ENCODE measurements at places on chromosomes 13 and 19. TPM values are rescaled to one million over a fixed set of nuclear protein-coding genes. Genes with fewer than 3 reads are reported as not detected.

- DNase-seq: peak; percentile 90
These were observed 15.5 kb downstream of the KASH5 start for GRCh38 chr19:49403404-49404187.

DNA sequence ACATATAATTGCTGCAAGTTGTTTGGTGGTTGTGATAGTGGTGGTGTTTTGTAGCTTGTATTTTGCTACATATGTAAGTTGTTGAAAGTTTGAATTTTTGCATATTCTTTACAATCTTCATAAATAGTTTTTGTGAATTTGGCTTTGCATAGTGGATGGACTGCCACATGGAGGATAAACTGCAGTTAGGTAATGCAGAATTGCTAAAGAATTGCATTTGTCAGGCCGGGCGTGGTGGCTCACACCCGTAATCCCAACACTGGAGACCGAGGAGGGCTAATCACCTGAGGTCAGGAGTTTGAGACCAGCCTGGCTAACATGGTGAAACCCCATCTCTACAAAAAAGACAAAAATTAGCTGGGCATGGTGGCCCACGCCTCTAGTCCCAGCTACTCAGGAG is 111.9 kb downstream of the ZAR1L start:
- no peak for DNase-seq

DNA sequence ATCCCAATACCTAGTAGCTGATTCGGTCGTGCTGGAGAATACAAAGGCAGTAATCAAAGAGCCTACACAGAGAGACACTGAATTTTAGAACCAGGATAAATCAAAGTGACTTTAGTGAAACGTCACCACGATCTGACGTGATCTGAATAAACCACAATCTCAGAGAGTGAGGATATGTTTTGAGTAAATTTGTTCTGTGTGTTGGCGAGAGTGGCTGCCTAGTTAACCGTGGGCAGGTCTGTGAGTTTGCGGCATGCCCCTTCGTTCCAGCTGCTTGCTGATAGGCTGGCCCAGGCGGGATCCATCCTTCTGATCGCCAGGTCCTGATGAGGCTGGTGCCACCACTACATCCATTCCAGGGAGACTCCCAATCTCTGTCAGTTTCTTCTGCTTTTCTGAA is 40.4 kb downstream of the LRCH1 start:
- no peak for DNase-seq

DNA sequence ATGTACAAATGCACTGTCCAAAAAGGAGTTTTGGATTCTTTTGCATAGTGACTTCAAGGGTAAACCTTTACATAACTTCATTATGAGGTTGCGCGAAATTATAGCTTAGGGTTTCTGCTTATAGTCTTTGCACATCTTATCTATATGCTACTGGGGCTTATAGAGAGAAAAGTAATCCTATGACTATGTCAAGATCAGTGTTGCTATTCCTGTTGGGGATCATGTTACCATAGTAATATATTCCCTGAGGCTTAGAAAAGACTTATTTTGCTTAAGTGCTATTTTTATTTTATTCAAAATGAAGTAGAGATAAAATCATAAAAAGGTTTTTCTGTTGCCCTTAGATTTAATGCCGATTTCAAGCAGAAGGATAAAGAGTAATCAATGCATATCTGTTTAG is 14.7 kb upstream of the POSTN start:
- no peak for DNase-seq

DNA sequence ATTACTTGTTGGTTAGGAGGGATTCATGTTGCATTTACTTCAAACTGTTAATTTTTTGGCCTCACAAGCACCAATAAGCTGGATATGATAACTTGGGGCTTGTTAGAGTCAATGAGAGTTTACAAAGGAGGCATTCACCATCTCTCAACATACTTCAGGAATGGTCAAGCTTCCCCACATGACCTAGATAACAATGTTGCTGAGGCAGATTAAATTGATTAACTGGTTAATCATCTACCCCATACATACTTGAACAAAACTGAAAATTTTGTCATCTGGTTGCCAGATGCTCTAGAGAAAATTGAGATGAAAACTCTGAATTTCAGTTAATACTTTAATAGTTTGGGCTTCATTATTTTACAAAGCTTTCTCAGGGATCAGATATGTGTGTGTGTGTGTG is 43.0 kb upstream of the UBL3 start:
- no peak for DNase-seq

DNA sequence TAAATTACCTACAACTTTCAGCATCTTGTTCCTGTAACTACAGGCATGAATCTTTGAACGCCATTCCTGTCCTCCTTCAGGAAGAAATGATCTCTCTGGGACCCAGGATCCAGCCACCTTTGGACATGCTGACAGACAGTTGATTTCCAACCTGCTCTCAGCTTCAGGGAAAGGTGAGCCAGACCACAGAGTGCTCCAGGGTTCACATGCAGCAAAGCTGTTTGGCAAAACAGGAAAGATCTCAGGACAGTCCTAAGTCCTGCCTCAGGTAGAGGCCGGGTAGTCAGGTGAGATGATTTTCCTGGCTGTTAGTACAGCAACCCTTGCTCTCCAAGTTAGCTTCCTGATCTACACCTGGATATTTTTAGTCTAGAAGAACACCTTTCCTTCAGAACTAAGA is 9.1 kb downstream of the SLC15A1 start:
- no peak for DNase-seq

- no peak for DNase-seq
These were observed 19.4 kb upstream of the DHRS12 start for GRCh38 chr13:51823359-51823758.

DNA sequence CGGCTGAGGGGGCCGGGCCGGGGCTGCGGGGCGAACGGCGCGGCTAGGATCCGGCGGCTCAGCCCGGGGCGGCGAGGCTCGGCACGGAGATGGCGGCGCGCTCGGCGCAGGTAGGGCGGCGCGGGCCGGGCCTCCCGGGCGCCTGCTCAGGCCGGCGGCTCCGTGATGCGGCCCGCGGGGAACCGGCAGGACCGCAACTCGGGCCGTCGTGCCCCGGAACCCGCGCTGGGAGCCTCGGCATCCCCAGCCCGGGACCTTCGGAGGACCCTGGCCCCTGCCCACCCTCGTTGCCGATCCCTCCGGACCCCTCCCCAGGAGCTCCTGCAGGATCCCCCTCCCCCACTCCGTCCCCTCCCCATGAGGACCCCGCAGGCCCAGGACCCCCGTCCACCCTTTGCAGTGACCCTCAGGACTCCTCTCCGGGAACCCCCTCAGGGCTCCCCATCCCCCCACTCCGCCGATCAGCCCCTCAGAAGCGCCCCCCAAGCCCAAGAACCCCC is 304 bp downstream of the EVI5L start:
- DNase-seq: no peak

The OR7D4 gene
- total RNA-seq: not detected

The MISP gene
- not detected for total RNA-seq

The TMEM86B gene
- total RNA-seq: 3.3 TPM

The KLC3 gene
- not detected for total RNA-seq

The RUBCNL gene
- 0.80 TPM for total RNA-seq

The PLIN4 gene
- 0.15 TPM for total RNA-seq

The FKRP gene
- total RNA-seq: 40.5 TPM

The TPP2 gene
- total RNA-seq: 71.8 TPM

The IL12RB1 gene
- not detected for total RNA-seq

Measured in neural progenitor cell (in vitro differentiated cells).